NCI-H1694 treated with DMSO at 0.1 percent for 48 hours (cell line): ENCODE measurements at places on chromosomes 5 and 9.

DNA sequence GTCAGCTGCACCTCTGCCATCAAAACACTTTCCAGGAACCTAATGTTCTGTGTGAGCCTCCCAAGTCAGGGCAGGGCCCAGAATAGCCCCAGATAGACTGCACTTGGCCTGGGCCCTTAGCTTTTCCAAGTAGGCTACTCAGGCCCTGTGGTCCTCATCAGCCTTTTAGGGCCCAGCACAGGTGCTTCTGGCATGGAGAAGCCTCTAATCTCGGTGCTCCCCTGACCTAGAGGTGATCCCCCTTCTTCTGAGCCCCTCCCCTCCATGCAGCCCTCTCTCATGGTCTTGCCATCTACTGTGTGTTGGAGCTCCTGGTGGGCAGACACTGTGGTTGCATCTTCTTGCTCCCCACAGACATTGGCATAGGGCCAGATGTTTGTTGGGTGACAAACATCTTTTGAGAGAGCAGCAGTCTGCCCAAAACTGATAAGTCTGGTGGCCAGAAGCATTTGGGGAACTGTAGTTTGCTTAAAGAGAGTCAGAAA is 28.1 kb downstream of the FRMPD1 start:
- no peak for DNase-seq

DNA sequence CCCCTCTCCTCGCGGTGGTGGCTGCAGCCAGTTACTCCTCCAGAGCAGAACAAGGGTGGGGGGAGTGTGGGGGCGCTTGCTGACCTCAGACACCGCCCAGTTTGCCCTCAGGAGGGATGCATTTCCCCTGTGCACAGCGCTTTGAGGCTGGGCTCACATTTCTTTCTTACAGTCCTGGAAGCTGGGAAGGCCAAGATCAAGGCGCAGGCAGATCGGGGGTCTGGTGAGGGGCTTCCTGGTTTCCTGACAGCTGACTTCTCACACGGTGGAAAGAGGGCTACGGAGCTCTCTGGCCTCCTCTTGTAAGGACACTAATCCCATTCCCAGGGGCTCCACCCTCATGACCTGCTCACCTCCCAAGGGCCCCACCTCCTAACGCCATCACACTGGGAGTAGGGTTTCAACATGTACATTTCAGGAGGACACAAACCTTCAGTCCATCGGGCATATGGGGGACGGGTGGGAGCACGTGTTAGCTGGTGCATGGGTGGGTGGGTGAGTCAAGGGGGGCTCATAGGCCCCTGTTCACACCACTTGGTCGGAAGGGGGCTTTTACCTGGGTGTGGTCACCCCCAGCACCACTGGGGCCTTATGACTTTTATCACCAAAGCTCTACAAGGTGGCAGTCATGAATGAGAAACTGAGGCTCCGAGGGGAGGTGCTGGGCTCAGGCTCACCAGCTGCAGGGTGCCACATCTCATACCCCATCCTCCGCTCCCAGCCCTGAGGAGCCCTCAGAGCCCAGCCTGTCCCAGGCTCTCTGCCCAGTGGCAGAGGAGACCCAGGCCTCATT is 7.7 kb upstream of the SCGB3A1 start:
- no peak for DNase-seq

DNA sequence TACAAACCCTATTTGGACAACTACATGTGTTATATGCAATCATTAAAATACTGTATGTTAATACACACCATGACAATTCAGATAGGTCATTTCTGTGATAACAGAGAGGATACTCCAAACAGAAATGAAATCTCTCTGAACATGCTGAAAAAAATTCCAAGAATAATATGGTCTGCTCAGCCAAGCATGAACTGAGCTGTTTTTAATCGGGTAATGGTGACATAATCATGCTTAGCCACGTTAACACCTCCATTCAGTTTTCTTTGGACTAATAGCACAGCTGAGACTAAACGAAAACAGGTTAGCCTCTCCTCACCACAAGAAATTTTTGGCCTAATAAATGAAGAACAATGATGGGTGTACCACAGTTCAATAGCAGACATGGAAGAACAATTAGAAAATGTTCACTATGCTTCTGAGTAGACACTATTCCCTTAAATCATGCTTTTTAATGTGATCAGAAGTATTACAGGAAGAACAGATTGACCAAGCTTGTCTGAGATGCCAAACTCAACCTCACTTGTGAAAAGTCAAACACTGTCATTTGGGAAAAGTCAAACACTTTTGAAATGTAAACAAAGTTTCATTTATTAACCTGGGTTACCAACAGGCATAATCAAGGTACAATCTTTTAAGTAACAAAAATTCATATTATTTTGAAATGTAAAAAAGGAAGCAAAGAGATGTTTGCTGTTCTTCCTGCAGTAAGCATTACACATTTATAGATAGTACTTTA is 19.4 kb downstream of the RAB14 start:
- DNase-seq = no peak

DNA sequence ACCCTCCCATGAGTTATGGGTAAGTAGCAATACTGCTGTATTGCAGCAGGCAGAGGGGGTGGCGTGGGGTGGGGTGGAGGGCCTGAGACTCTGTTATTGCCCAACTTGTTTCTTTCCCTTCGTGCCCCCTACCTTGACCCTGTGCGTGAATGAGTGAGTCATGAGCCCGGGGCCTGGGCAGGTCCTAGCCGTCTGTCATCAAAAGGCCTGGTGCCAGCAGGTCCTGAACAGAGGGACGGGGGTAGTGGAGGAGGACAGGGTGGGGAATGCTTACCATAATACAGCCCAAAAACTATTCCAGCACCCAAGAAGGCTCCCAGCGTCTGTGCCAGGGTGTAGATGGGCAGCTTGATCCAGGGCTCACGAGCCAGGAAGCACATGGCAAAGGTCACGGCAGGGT is 4.3 kb downstream of the AQP3 start:
- DNase-seq = no peak

DNA sequence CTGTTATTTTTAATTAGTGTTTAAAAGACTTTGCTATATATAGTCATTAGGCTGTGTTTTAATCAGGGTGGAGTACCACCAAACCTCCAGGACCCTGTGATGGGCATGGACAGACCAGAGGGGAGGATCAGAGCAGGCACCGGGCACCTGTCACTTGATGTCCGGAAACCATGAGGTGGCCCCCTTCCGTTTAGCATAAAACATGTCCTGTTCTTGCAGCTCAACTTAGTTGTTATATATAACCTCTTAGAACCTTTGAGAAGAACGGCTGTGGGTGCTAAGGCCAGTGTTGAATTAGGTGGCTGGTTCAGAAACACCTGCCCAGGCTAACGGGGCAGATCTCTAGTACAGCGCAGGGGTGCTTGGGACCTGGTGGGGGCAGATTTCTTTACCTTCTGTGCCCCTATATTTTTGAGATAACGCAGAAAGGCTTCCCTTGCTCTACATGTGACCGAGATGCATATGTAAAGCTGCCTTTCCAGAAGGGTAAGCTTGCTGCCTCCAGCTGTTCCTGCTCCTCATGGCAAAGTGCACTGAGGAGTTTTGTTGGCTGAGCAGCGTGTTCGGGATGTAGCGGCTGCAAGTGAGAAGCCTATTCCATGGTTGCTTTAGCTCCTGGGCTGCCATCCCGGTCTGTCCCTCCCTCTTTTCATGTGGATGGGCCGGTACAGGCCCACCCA is 255.5 kb downstream of the FANCC start:
- DNase-seq = no peak

DNA sequence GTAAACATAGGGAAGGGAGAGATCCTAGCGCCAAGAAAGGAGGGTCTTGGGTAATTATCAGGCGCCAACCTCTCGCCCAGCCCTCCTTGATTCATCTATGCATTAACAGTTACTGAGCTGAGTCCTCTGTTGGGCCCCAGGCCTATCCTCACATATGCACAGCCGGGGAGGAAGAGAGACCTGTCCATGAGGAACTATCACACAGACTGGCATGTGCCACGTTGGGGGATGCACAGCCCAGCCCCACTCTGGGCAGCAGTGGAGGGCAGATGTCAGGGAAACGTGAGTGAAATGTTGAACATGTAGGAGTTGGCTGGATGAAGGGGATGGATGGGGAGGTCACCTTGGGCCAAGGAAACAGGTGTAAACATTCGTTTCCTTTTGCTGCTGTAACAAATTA is 18.8 kb upstream of the ENHO start:
- DNase-seq = no peak

DNA sequence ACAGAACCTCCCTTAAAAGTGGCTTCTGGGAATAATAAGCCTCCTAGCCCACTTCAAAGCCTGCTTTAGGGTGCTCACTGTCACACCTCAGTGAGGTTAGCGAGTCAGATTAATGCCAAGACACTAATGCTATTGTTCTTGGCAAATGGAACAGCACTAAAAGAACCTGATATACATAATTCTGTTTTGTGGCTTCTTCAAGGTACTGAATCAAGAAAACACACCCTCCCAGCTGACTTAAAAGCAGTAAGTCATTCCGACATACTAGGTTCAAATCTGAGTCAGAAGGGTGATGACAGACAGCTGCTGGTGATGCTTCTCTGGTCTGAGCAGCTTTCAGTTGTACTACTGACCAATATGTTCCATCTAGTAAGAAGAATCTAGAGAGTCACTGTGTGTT is 121.6 kb downstream of the OXCT1 start:
- no peak for DNase-seq

- no peak for DNase-seq
Observed at GRCh38 chr5:108822211-108822947, 74.7 kb downstream of the FER start.

GRCh38 chr5:40233268-40233667 is 446.4 kb upstream of the PTGER4 start:
- no peak for DNase-seq

- DNase-seq = no peak
Observed at GRCh38 chr5:179393078-179393477, 47.8 kb upstream of the ADAMTS2 start.

DNA sequence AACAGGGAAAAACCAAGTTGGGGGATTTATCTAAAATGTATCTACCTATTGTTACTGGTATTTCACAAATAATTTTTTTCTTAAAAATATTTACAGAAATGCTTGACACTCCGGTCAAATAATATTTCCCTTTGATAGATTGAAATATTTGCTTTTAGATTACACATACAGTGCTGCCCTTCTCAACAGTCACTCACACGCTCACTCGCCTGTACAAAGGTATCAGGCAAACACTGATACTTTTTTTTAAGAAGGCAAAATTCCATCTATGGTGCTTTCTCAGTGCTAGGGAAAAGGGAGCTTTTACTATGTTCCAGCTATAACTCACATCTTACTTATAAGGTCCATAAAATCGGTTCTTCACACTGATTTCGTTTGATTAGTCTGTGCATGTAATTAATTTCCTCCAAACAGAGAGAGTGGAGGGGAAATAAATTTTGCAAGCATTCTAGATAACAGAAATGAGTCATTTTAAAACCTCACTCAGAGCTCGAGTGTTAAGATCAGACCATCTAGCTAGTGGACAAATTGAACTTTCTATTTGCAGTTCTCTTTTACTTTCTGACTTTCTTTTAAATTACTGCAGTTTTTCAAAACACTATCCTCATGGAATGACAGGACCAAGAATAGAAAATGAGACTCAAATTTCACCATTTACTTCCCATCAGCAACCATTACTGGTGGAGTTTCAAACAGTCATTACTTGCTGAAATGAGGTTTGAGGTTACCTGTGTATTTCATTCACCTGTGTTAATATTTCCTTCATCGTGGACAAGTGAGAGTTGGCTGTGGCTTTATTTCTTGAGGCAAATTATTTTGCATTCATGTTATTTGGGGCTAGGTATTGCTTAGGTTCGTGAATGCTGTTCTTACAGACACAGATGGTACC is 273.2 kb downstream of the RAB3C start:
- no peak for DNase-seq

- peak; percentile 79 for DNase-seq
Observed at GRCh38 chr5:119411361-119412278, 40.7 kb upstream of the HSD17B4 start.

- no peak for DNase-seq
Observed at GRCh38 chr5:112878760-112879159, 17.7 kb downstream of the SRP19 start.

GRCh38 chr9:96379461-96379860 is 4.0 kb downstream of the SLC35D2 start:
- no peak for DNase-seq

GRCh38 chr9:135165756-135166519 is 78.5 kb downstream of the OLFM1 start:
- no peak for DNase-seq

GRCh38 chr5:14341571-14342230 is 198.6 kb downstream of the TRIO start:
- DNase-seq = no peak

- no peak for DNase-seq
Observed at GRCh38 chr5:129945774-129946270, 41.6 kb downstream of the CHSY3 start.

- DNase-seq = no peak
Observed at GRCh38 chr5:3600106-3601060, 4.8 kb downstream of the IRX1 start.

GRCh38 chr5:158922263-158922592 is 177.5 kb downstream of the EBF1 start:
- DNase-seq = no peak

GRCh38 chr9:116550696-116551436 is 136.2 kb upstream of the TRIM32 start:
- no peak for DNase-seq

DNA sequence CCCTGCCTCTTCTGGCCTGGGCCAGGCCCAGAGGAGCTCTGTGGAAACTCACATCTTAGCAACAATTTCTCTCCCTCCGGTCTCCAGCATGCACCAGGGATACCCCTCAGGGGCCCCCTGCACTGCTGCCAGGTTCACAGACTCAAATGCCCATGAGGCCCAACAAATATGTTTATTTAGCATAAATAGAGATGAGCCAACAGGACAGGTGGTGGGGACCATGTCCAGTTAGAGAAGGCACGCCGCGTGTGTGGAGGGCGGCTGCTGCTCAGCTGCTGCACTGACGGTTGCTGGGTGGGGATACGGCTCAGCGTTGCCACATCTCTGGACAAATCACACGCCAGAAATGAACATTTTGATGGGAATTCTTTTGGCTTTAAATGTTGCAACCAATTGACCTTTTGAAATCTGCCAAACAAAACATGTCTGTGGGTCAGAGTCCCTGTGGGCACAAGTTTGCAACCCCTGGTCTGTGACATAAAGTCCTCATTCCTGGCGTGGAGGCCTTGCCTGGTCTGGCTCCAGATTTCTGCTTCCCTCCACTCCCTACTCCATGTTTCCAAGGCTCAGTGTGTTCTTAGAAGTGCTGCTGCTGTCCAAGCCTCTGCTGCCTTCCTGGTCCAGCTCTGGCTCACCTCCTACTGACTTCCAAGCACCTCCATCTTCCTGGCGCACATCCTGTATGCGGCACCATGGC is 88.9 kb downstream of the AMBP start:
- DNase-seq = no peak

DNA sequence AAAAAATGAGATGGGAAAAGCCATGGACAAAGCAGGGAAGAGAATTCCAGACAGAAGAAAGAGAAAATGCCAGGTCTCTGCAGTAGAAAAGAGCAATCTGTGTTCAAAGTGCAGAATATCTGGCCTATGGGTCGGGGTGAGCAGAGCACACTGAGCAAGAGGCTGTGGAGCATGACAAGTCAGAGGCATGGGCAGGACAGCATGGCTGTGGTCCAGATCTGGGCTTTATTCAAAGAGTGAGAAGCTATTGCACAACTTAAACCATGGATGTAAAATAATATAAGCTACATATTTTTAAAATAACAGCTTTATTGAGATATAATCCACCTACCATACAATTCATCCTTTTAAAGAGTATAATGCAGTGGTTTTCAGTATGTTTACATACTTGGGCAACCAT is 133.1 kb upstream of the SPDL1 start:
- no peak for DNase-seq
